ENCODE measurements at places on chromosomes 2 and 18.

DNA sequence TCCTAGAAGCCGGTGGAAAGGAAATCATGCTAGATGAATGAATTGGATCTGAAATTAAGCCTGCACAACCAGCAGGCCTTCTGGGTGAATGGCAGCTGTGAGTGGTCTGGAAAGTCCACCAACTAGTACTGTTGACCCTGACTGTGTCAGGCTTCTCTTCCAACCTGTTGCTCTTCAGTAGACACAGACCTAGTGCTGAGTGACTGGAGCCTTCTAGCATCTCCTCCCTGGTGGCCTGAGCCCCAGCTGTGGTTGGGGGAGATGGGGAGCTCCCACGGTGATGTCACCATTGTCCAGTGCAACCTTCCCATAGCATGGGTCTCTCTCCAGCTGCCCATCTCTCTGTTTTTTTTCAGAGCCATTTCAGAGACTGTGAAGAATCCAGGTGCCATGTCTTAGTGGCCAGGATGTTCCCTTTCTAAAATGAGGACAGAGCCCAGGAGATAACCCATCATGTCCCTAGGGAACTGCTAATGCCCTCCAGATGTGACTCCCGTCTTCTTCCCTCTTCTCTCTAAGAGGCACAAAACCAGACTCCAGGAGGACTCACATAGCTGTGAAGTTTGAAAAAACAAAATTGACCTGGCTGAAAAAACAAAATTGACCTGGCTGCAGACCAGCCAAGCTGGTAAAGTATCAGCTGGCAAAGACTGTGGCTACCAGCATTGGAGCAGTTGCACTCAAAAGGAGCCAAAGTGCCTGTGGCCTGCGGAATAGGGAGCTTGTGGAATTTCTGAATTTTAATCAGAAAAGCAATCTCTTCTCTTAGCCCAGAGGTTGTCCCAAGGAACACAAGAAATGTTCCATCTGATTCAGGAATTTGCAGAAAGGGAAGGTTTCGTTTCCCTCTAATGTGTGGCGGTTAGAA, 67.4 kb upstream of the RPL31 start:
- DNase-seq: no peak

DNA sequence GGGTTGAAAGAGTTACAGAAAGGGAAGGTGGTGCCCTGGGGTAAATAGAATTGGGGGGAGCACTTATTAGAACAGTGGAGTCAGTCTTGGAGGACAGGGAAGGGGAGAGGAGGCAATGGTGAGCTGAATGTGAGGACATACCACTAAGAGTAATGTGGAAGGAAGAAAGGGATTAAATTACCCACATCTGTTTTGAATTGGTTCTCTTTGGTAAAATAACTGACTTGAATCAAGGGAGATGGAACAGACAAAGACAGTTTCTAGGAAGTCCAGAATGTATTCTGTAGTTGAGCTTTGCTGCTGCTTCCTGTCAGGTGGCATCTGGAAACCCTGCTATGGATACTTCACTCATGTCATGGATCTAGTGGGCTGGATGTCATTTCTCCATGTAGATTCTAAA, 6.7 kb downstream of the SETBP1 start:
- DNase-seq: no peak

DNA sequence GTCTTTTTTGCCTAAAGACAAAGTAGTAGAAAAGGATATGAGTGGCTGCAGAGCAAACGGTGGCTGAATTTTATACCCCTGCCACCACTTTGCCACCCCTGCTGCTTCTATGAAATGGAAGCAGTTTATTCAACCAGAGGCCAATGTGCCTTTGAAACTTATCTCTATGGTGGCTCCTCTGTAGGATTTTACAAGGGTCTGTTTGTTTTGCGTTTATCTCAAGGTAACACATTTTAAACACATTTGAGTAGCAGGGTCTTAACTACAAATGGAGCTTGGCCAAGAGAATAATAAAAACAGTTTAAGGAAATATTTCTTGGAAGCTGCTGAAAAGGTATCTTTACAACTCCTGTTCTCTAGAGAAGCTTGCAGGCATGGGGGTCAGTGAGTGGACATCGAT, 6.1 kb downstream of the ALLC start:
- no peak for DNase-seq

GRCh38 chr2:129929321-129930290, 49.9 kb upstream of the RAB6C start:
- no peak for DNase-seq

- DNase-seq: no peak
Measured at GRCh38 chr2:240861547-240861946, 7.1 kb upstream of the AGXT start.

DNA sequence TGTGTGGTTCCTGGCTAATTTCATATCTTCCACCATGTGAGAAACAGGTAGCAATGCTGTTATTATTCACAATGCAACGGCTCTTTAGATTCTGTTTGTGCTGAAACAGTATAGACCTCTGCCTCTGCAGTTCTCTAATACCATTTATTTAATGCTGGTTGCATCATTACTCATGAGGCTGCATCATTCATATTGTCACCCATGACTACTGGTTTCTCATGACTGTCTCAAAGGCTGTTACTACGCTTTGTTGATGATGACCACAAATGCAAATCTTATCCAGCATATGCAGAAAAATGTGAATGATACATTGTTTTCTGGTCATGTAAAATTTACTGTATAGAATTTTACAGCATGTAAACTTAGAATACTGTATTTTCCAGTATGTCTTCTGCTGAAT, 22.5 kb downstream of the CAVIN2 start:
- no peak for DNase-seq
